ENCODE measurements at places on chromosomes 12 and 14. TPM values are rescaled to one million over a fixed set of nuclear protein-coding genes. Genes with fewer than 3 reads are reported as not detected.
A peak's percentile ranks its signal among the peaks of the same experiment; 100 is the strongest.

SLC6A13 gene
- total RNA-seq, result not detected

TCL1B gene
- total RNA-seq, result not detected

BCL11B gene
- total RNA-seq, result not detected

PLEKHD1 gene
- total RNA-seq, result not detected

ADCY4 gene
- 115 TPM for total RNA-seq

AMDHD1 gene
- total RNA-seq, result not detected

OAS1 gene
- total RNA-seq, result 43.6 TPM

SIX4 gene
- 6.4 TPM for total RNA-seq

GRCh38 chr14:103057028-103057371, 349 bp downstream of the CDC42BPB start:
- no peak for DNase-seq

DNA sequence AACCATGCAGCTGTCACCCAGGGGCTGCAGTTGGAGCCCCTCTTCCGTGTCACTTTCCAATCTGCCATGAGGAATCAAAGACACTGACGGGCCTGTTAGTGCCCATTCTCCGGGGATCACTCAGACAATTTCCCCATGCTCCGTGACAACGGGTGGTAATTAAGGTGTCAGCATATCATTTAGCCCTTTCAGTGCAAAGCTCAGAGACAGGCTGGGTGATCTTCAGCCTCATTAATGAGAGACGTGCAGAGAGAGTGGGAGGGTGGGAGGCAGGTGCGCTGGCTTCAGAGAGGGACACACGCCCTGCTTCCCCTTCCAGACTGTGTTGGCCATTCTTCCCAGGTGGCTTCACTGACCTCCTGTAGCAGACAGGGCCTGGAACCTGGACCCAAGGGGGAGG, 58.7 kb downstream of the MVK start:
- DNase-seq, result no peak

GRCh38 chr12:93994721-93995120, 153.7 kb upstream of the PLXNC1 start:
- DNase-seq, result no peak

- DNase-seq, result no peak
Observed at GRCh38 chr12:59890896-59891579, 295.2 kb downstream of the SLC16A7 start.

- DNase-seq, result no peak
Observed at GRCh38 chr14:103613517-103613916, 15.5 kb upstream of the KLC1 start.

DNA sequence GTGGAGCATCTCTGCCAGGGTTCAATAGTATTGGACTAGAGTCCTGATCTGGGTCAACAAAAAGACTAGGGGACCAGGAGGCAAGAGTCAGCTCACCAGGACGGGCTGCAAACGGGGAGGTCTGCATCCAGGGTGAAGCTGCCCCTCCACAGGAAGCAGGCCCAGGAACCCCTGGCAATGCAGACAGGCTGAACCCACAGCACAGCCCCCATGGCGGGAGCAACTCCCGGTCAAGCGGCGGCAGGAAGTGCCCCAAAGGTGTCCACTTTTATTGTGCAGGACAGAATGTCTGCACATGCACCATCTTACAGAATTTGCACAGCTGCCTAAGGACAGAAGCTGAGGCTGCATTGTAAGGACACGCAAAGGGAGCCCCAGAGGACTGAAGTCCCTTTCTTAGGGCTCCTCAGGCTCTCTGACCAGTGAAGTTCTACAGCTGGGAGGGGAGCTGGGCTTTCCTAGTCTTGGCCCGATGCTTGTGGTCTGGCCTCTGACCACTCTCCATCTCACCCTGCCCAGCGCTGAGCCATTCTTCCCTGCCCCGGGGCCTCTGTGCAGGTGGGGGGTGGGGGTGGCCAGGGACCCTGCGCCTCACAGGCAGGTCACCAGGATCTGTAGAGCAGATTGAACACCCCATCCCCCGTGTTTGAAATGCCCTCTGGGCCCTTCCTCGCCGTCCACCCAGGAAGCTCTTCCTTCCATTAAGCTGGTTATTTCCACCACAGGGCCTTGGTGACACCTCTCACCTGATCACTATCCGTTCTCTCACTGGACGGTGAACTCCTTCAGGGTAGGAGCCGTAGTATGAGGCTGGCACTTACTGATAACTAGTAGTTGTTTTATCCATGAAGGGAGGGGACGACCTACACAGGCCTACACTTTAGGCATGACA, 75.9 kb downstream of the NINJ2 start:
- DNase-seq, result no peak

DNA sequence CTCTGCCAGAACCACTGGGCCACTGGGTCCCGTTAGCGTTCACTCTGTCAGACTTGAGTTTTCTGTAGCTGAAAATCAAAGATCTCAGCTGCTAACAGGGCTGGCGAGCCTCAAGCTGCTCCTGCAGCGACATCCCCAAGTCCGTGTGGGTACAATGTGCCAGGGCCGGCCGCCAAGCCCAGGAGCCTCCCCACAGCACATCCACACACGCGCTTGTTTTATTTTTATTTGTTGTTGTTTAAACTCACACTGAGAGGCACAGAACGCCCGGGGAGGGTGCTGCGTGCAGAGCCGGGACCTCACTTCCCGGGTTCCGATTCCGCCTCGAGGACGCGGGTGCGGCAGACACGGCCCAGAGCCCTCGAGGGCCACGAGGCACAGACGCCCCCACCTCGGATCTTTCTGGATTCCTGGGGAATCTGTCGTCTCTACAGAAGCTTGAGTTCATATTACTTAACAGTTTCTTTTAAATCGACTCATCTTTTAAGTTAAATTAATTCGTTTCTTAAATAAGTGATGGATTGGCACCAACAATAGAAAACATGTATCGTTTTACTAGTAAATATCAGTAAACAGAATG, 9.3 kb downstream of the GALNT9 start:
- no peak for DNase-seq

- DNase-seq, result no peak
Observed at GRCh38 chr14:100606687-100607610, 19.7 kb upstream of the BEGAIN start.

DNA sequence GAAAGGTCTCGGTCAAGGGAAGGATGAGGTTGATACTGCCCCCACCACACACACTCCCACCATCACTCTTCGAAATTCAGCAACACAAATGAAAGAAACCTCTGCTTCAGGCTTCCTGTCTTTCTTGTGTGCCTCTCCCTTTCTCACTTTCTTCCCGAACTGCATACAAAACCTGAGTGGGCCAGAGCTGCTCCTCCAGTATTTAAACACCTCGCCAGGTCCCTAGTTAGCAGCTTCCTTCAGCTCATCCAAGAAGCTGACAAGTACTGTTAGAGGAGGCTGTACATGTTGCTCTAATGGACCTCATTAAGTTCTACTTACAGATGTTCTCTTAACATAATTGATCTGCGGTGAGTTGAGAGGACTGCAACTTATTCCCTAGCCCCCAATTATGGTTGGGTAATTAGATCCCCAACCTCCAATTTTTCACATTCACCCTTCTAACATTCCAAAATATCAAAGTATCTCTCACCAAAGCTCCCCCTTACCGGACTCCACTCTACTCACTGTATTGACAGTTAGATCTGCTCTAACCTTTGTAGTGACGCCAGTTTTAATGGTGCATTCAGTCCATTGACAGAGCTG, 4.1 kb upstream of the LMO3 start:
- DNase-seq, result no peak

DNA sequence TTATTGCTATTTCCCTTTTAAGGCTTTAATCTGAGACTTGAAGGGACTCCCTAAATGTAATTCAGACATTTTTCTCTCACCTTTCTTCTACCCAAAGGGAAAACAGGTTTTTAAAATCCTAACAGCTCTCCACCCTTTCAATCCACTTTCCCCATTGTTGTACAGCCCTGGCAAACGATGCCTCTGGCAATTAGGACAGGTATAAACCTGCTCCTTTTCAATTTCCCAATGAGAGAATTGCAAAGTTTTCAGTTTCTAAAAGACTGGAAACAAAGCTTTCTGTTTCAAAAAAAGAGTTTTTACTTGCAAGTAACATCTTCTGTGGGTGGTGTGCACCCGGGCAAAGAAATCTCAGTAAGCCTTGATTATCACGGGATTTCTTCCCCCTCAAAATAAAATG, 131.2 kb downstream of the HMGA2 start:
- no peak for DNase-seq

DNA sequence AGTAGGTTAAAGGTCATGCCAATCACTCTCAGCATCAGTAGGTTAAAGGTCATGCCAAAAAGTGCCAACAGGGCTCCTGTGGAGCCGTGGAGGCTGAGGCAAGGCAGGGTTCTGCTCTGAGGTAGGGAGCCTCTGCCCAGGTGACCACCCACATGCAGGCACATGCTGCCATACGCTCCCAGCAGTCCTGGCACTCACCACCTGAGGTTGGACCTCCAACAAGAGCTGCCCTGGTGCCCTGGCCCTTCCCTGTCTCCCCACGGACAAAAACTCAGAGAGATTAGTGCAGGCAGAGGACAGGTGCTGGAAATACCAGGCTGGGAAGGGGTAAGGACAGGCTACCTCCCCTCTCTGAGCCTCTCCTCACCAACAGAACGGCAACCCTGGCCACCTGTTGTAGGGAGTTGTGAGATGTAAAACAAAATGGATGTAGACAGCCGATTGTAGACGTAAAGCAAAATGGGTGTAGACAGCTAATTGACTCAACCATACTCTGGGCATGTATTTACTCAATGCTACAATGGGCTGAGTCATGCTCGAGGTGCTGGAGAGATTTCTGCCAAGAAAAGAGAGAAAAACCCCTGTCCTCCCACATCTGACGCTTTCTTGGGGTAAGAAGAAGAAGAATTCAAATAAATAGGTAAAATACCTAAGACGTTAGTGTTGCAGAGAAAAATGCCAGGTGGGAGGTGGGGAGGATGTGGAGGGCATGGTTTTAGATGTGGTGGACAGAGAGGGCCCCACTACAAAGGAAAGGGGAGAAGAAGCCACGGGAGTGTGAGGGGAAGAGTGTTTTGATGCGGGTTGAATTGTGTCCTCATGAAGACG, 32.4 kb downstream of the LTBP2 start:
- no peak for DNase-seq

GRCh38 chr14:65079201-65079600, 23.1 kb downstream of the MAX start:
- DNase-seq, result no peak

DNA sequence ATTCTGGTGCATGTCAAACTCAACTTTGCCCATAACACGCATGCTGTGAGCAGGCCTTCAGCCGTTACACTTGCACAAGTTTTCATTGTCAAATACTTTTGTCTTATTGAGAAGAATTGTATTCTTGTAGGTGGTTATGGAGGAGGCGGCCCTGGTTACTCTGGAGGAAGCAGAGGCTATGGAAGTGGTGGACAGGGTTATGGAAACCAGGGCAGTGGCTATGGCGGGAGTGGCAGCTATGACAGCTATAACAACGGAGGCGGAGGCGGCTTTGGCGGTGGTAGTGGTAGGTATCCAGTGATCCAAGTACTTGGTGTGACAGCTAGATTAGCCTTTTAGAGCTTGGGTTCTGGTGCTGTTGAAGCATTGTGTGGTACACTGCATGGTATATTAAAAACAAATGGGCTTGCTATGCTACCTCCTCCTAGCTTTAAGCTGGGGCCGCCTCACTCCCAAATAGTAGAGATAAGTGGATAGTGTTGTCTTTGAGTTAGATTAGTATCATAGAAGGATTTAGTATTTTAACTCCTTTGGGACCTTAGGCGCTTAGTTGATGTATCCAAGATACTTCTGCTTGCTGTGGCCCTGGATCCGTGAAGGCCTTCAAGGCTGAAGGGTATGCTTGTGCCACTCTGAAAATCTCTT, 2.5 kb downstream of the HNRNPA1 start:
- DNase-seq, result no peak

DNA sequence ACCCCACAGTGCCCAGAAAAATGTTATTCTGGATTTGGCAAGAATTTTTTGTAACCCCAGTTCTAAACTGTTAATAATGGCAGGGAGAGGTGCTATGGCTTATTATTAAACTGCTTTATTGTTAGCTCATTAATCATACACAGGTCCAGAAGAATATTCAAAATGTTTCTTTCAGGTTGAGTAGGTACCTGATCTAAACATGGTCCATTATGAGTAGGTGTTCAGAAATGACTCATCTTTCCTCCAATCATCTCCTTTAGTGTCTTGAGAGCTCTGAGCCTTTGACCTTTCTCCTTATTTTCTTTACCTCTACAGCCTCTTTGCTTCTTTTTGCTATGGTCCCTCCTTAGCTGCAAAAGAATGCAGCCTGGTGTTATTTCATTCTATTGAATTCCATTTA, 211.0 kb upstream of the GARIN6 start:
- DNase-seq, result no peak

DNA sequence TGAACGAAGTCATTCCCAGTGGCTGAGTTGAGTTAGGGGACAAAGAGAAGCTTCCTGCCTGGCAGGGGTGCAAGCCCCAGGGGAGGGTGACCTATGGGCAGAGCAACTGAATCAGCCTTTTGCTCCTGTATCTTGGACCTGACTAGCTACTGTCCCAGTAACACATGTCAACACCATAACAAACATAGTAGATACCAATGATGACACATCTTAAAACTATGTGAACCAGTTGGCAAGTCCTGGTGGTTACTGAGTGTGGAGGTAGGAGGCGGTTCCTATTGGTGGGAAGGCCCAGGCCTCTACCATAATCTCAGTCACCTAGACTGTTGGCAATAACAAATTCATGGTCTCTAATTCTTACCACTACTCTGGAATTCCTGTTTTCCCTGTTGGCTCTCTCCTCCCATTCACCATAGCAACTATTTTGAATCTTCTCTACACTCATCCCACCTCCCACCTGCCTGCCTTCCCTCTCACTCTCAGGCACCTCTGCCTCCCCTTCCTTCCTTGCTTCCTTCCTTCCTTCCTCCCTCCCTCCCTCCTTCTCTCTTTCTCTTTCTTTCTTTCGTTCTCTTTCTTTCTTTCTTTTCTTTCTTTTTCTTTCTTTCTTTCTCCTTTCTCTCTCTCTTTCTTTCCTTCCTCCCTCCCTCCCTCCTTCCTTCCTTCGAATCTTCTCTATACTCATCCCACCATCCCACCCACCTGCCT, 8.1 kb upstream of the P2RX7 start:
- peak; percentile 78 for DNase-seq

- no peak for DNase-seq
Observed at GRCh38 chr12:11693601-11694000, 44.1 kb downstream of the ETV6 start.

GRCh38 chr12:92722897-92723296, 20.1 kb downstream of the PLEKHG7 start:
- DNase-seq, result no peak

All from glomerular endothelial cell (primary cell).